ENCODE measurements at places on chromosomes 7 and 10.

DNA sequence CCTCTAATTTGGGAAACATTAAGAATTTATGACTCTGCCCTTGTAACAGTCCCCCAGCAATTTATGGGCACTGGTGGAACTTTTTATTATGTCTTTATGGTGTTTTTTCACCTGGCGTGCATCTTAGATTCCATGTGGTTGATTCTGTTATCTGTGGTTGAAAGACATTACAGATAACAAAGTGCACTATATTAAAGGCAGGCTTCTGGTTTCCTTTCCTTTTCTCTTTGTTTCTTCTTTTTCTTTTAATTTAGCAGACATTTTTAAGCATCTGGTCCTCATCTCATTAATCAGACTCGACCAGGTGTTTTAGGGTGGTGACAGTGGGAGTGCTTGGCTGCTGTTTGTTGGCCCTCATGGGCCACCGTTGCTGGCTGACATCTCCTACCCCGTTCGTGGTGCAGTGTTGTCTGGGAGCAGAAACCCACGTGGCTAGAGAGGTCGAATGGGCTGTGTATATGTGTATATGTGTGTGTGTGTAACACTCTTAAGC lies 77.4 kb downstream of the LRMDA start:
- no peak for DNase-seq

DNA sequence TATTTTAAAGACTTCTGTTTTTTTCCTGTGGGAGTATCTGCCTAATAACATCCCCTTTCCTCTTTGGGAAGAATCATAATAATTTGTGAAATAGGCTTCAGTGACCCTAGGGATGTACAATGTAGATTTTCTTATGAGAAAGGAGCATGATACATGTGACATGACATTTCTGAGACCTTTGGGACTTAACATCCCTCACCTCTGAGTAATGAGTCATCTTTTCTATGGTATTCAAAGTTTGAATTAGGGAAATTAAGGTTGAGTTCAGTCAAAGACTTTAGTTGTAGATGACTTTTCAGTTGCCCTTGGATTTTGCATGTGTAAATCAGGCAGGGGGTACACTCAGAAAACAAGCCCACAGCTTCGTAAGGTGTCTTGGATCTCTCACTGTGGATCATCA lies 14.3 kb downstream of the GRK5 start:
- DNase-seq, result no peak

DNA sequence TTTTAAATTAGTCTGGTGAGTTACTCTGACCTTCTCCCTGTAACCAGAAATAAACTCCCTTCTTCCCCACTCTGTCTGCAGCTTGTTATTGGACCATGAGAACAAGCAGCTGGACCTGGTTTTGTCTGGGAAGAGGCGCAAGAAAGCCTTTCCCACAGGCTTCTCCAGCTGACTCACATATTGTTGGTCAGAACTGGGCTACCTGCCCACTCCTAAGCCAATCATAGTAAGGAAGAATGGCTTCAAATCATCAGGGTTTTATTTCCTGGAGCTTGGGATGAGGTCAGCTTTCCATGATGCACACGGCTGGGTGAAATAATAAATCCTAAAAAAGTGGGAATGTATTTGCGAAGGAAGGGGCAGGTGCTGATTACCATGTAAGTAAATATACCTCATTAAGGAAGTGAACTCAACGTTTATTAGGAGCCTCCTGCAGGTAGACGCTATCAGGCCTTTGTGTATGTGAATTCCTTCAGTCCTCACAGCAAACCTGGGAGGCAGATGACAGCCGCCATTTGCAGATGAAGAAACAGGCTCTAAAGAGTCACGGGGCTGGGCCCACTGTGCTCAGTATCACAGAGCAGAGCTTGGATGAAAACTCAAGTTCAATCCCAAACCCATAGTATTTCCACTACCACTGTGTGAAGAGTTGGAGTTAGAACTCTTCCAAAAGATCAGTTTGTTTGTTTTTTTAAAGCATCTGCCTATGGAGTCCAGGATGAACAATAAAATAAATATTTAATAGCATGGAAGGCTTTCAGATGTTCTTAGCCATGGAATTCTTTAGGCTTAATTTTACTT lies 32.8 kb downstream of the IL15RA start:
- DNase-seq, result no peak

DNA sequence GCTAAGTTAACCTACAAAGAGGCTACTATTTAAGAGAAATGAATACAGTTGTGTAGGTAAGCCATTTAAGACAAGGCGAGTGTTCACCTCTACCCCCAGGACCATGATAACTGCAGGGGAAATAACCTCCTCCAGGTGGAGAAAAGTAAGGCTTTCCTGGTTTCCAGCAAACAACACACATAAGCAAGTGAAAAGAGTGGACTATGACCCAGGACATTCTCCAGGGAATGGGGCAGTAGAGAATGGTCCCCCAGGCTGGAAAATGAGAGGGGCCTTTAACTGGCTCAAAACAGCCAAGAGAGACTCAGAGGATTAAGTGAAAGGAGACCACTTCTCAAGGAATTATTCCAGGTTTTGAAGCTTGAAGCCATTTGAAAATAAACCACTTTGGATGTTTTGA lies 101.0 kb upstream of the GJD4 start:
- no peak for DNase-seq

DNA sequence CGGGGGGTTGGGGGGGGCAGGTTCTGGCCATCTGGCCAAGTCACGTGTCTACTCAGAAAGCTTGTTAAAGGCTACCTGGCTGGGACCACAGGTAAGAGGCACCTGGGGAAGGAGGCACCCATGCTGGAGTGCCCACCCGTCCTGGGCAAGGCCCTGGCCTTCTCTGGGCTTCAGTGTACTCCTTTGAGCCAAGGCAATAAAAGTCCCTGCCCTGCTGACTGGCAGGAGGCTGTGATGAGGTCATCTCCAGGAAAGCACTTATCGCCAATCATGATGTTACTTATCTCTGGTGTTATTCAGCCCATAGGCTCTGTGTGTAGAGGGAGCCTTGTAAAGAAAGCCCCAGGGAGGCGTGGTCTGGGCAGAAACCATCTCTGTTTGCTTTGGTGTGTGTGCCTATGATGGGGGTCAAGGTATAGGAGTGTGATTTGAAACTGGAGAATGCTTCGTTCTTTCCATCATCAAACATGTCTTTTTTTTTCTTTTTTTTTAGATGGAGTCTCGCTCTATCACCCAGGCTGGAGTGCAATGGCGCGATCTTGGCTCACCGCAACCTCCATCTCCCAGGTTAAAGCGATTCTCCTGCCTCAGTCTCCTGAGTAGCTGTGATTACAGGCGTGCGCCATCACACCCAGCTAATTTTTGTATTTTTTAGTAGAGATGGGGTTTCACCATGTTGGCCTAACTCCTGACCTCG lies 2.5 kb upstream of the CLDN4 start:
- no peak for DNase-seq

DNA sequence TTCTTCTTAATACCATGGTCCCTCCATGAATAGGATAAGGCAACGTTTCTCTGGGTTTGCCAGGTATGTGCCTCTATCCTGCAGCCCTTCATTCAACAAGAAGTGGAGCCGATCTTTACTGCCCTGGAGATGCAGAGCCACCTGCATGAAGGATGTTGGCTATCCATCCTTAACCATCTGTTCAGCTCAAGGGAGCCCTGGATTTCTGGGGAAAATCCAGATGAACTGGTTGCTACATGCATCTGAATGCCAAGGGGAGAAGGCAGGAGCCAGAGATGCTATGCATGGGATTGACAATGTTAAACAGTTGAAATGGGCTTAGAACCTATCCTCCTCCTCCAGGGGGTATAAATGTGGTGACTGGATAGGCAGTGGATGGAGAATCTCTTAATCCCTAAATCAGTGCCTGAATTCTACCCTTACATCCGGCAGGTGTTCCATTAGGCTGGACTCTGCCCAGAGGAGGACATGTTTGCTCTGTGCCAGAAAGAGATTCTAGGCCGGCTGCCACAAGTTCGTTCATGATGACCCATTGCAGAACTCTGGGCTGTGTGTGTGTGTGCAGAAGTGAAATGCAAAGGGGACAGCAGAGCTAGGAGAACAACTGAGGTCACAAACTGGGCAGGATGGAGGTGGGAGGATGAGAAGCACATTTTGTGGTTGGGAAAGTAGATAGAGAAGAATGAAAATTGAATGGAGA lies 15.6 kb downstream of the CPED1 start:
- no peak for DNase-seq

DNA sequence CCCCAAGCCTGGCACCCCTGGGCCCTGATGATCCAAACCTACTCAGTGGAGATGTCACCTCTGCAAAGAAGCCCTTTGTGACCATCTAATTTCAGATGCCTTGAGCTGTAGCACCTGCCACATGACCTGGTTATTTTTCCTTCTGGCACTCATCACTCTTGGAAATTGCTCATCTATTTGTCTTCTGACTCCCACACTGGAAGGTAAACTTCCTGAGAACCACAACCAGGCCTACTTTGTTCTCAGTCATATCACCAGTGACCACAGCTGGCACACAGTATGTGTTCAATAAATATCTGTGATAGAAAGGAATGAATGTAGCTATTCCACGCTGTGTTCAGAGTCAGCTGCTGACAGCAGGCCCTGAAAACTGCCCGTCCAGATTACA lies 97.1 kb downstream of the SH3PXD2A start:
- no peak for DNase-seq

DNA sequence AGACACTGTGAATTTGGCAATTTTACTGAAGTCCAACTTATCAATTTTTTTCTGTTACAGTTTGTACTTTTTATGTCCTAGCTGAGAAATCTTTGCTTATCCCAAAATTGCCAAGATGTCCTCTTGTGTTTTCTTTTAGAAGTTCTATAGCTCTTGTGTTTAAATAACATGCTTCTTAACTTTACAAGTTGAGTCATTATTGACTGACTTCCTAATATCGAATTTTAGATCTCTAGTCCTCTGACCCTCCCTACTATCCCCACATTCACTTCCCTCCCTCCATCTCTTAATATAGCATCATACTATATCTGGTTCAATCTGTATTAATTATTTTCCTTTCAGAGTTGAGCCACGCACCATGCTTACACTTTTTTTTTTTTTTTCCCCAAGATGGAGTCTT lies 61.9 kb downstream of the MRPL32 start:
- DNase-seq, result no peak

- DNase-seq, result no peak
Observed at GRCh38 chr10:132970641-132971438, 28.5 kb upstream of the CFAP46 start.

DNA sequence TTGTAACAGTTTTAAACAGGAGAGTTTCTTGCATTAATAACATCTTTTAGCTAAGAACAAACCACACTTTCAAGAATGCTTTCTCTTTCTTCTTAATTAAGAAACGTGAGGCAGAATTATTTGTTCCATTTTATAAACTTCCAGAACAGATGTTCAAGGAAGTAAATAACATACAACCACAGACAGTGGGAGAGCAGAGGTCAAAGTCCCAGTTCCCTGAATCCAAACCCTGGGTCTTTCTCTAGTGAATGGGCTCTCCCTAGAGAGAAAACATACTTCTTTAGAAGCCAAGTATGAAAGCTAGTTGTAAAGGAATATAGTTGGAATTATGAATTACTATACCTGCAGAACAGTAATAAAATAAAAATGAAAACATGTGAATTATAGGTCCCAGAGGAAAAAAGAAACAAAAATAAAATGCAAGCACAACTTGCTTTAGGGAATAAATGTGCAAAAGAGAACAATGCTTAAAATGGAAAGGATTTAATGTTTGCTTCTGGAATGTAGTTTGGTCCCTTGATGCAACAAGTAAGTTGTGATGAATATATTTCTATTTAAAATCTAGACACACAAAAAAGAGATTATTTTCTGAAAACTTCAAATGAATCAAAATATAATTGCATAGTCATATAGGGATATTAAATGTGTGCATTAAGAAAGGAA lies 6.0 kb downstream of the OR6B1 start:
- DNase-seq, result no peak

DNA sequence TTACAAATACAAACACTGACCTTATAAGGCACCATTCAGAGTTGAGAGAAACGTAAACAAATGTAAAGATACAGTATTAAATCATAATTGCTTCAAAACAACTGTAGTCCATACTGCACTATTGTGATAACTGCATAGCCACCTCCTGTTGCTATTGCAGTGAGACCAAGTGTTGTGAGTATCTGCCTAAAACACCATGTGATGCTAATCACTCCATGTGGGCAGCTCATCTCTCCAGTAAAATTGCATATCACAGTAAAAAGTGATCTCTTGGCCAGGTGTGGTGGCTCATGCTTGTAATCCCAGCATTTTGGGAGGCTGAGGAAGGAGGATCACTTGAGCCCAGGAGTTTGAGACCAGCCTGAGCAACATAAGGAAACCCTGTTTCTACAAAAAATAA lies 26.8 kb upstream of the PRF1 start:
- DNase-seq, result no peak

DNA sequence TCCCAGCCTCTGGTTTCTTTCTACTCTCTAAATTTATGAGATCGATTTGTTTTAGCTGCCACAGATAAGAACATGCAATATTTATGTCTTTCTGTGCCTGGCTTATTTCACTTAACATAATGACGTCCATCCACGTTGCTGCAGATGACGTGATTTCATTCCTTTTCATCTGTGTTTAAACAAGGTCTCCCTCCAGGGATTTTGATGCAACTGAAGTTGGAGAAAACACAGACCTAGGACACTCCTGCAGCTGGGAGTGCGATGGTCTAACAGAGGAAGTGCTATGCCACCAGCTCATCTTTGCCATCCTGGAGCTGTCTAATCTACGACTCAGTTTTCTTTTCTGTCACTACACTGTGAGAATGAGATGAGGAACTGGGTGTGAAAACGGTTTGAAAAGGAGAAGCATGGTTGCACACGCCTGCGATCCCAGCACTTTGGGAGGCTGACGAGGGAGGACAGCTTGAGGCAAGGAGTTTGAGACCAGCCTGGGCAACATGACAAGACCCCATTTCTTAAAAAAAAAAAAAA lies 1.5 kb upstream of the KCTD7 start:
- no peak for DNase-seq

DNA sequence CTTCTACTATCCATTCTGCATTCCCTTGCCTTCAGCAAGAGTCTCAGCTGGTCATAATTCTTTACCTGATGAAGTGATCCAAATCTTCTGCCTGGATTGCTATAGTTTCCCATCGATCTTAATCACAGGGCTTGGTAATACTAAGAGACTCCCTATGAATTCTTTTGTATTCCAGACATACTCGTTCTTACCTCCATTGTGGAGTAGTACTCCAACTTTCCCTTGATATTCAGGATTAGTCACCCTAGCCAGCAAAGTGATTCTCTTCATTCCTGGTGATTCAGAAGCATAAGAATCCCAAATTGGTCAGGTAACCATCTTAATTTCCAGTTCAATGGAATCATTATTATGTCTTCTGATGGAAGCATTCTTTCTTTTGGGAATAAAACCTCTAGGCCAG lies 96.7 kb downstream of the TWIST1 start:
- no peak for DNase-seq

GRCh38 chr10:12400266-12400931 lies 51.1 kb downstream of the CAMK1D start:
- DNase-seq, result no peak

DNA sequence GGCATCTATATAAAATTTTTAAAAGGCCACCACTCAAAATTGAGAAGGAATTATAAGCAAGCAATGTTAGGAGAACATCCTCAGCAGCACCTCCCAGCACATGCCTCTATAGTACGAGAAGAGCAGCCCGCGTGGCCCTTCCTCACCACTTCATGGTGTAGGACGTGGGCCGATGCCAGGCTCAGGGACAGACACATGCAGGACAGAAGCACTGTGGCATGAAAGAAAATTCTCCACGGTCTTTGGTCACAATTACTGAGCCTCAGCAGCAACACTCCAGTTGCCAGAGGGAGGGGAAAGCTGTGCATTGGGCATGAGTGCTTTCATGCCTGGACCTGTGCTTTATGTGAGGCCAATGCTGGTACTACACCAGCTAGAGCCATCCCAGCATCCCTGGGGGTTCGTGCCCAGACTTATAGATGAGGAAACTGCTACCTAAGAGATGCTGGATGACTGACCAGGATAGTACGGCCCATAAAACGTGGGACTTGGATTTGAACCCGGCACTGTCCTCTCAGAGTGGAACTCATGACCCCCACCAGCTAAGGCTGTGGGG lies 164.7 kb downstream of the ADAM12 start:
- DNase-seq, result no peak
